ENCODE measurements at places on chromosomes 12 and 14.

DNA sequence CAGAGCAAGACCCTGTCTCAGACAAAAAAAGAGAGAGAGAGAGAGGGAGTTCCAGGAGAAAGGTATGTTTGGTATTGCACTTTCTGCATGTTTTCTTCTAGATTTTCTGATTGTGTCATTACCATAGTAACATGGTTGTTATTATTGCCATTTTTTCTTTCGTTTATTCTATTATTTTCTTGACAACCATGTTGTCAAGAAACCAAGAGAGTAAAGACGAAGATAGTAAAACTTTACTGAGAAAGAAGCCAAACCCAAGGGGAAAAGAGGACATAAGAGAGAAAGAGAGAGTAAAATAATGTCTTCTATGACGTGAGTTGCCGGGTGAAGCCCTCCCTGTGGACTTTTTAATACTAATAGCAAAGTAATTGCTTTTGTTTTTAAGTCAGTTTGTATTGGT lies 1186.0 kb upstream of the SEL1L start:
- no peak for DNase-seq

DNA sequence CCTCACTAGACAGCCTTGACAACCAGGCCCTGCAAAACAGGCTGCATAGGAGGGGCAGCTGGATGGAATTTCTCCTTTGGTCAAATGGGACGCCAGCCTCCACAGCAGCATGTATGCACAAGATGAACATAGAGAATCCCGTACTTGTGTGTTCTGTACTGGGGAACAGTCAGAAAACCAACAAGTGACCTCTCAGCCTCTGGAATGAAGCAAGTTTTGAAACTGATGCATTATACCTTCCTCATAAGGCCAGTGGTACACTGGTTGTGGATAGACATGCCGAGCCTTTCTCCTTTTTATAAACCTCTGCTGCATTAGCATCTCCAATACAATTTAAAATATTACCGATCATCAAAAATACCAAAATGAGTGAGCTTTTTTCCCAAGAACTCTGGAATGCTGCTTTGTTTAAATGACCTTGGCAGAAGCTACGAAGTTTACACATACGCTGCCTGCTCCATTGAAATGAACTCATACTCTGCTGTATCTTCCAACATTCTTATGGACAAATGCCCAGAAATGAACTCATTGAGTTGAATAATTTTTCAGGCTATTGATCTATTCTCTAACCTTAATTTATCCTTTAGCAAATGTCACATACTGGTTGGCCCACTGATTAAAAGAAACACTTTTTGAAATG lies 47.6 kb upstream of the FERMT2 start:
- DNase-seq = peak; percentile 92

GRCh38 chr14:100223332-100224201 lies 15.4 kb upstream of the YY1 start:
- DNase-seq = no peak

DNA sequence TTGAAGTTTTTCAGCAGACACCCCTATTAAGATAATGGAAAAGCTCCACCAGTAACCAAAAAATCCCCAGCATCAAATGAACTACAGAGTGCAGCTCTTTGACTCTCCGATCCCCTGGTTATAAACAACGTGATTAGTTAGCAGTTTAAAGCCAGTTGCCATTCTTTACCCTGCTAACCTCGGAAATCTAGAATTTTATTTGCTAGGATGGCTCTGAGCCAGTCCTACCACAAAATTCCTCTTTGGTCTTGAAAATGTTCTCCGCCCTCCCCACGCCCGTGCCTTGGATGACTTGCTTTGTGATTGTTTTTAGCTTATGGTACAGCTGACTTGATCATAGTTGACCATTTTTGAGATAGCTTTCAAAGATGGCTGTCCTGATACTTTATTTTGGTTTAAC lies 1.2 kb downstream of the KLHDC2 start:
- DNase-seq = peak; percentile 62

GRCh38 chr14:95507174-95507573 lies 9.3 kb downstream of the SYNE3 start:
- peak; percentile 97 for DNase-seq

DNA sequence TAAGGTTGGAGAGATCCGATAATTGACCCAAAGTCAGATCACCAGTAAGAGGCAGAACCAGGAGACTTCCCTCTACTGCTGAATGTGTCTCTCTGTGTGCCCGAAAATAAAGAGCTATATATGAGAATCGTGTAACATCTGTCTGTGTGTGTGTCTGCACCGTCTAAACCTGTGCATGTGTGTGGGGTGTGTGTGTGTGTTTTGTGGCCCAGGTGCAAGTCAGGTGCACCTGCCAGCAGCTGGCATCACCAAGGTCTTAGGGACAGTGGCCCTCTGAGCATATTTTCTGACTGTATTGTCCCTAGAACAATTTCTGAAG lies 24.7 kb upstream of the KRT78 start:
- DNase-seq = no peak

DNA sequence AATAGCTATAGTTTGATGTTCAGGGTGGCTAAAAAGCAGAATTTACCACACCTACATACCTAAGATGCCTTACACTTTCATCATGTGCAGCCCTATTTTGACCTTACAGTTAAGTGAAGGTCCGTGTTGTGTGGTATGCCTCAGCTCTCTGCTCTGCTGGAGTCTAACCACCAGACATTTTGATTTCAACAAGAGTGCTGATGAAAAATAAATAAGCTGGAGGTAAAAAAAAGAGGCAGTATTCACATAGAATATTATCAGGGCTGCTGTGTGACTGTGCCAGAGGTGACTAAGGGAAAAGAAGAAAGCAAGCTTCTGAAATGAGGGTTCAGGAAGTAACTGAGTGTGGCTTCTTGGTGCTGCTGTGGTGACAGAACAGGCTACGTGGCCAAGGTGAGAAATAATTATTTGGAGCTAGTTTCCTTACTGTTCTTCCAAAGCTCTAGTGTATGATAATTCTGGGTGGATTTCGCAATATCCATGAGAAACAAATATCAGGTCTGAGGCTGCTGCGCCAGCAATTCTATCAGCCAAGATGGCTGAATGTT lies 188.8 kb downstream of the STXBP6 start:
- peak; percentile 17 for DNase-seq

GRCh38 chr14:42965512-42965911 lies 1358.8 kb downstream of the LRFN5 start:
- no peak for DNase-seq
